ENCODE measurements at places on chromosomes 3 and 15. TPM values are rescaled to one million over a fixed set of nuclear protein-coding genes. Genes with fewer than 3 reads are reported as not detected.
A peak's percentile ranks its signal among the peaks of the same experiment; 100 is the strongest.

DNA sequence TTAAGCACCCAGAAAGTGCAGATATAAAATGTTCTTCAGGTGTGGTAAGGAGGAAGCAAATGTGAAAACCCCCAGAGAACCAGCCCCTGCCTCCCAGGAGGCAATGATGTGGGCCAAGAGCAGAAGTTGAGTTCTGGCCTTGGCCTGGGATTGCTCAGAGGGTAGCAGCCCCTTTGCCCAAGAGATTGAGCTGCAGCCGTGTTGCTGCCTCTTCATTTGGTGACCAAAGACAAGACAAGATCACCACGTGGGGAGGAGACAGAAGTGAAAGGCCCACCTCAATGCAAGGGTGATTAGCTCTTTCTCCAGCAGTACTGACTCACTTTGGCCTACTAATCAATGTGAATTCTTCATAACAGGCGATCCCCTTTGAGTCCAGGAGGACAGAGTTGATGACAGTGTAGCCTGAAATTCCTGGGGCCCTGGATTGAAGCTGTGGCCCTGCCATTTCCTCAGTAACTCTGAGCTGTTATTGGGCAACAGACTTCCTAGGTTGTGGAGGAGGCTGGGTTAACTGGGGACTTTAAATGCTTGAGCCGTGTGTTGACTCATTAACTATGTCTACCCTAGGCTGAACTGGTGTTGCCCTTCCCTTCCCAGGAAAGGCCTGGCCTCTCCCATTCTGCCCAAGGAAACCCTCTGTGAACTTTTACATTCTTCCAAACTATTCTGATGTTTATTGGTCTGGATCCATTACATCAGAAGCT lies 86.5 kb downstream of the ST6GAL1 start:
- peak; percentile 92 for DNase-seq

Gene DNAJB8
- polyA plus RNA-seq, result not detected

Gene FBXL22
- polyA plus RNA-seq, result 0.13 TPM

Gene BOC
- polyA plus RNA-seq, result 0.10 TPM

GRCh38 chr15:56886363-56886931 lies 32.0 kb upstream of the TCF12 start:
- no peak for DNase-seq

GRCh38 chr15:31483053-31483985 lies 156.7 kb downstream of the KLF13 start:
- DNase-seq, result no peak

Gene CIDEC
- 0.14 TPM for polyA plus RNA-seq

- peak; percentile 7 for DNase-seq
Measured at GRCh38 chr15:90598031-90598577, 68.4 kb downstream of the CRTC3 start.

DNA sequence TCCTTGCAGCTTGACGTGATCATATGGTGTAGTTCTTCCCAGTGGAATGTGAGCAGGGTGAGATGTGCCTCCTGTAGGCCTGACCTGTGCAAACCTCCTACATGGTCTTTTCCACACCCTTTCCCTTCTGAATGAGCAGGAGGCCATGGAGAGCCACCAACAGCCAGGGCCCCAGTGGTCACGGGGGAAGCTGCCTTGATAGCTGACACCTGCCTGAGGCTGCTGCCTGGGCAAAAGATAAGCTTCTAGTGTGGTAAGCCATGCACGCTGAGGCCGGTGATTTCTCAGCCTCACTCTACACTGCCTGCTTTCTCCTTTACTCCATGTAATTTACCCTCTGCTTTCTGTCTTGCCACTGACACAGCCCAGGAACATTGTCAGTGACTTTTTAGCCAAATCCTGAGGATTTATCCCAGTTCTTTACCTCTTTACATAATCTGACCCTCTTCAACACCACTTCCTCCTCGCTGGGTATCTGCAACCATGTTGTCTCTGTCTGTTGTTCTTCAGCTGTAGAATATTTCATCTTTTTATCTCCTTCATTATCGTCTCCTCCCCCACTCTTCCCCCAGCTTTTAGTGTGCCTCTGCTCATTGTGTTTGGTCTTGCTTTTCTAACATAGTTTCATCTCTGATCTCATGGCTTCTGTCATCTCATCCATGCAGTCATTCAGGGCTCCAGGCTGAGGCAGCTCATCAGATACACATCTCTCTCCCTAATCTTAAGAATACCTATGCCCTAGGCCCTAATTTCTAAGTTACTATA lies 11.2 kb upstream of the KBTBD12 start:
- no peak for DNase-seq

- peak; percentile 43 for DNase-seq
Measured at GRCh38 chr3:177673112-177673914, 476.0 kb upstream of the TBL1XR1 start.

DNA sequence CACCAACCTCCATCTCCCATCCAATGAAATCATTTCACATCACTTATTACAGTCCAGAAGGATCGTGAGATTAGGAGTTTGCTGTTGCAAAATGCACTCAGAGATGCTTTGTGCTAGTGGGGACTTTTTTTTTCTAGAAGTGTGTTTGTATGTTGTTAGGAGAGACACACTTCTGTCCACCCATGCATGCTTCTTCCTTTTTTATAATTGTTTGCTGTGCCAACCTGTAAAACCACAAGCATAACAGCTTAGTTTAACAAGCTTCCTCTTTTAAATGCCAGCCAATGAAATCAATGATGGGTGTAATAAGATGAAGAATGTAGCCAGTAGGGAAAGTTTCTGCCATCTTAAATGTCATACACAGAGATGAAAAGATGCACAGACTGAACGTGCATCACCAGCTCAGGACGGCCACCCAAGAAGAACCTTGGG lies 305.6 kb upstream of the STT3B start:
- no peak for DNase-seq

Gene B3GALNT1
- polyA plus RNA-seq, result 19.4 TPM

DNA sequence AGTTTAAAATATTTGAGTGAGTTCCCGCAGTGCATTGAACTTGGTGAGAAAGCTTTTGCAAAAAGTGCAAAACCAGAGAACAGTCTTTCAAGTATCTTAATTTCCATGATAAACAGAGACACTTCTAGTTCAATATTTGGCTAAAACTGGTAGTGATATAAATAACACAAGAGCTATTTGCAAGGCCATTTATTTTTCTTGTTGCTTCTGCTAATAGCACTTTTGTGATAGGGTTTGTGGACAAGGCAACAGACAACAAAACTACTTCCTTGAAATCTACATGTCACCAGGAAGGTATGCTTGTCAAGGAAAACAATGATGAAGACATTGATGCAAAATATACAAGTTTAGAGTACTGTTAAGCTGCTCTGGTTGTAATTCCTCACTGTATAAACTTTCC lies 1225.1 kb downstream of the OTOL1 start:
- DNase-seq, result no peak

DNA sequence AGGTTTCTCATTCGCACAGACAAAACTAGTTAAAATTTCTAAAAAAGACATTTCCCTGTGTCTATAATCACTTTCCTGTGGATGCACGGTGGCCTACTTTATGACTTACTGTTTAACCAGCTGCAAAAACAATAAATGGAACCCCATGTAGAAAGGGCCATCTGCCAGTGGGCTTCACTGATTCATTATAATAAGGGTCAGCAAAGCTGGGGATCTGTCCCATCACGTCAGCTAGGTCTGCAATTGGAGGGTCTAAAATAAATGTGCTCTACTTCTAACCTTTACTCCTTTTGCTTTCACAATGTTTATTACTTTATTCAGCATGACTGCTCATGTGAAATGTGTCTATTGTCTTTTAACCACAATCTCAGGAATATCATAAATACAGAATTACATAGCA lies 43.1 kb upstream of the NMD3 start:
- no peak for DNase-seq

DNA sequence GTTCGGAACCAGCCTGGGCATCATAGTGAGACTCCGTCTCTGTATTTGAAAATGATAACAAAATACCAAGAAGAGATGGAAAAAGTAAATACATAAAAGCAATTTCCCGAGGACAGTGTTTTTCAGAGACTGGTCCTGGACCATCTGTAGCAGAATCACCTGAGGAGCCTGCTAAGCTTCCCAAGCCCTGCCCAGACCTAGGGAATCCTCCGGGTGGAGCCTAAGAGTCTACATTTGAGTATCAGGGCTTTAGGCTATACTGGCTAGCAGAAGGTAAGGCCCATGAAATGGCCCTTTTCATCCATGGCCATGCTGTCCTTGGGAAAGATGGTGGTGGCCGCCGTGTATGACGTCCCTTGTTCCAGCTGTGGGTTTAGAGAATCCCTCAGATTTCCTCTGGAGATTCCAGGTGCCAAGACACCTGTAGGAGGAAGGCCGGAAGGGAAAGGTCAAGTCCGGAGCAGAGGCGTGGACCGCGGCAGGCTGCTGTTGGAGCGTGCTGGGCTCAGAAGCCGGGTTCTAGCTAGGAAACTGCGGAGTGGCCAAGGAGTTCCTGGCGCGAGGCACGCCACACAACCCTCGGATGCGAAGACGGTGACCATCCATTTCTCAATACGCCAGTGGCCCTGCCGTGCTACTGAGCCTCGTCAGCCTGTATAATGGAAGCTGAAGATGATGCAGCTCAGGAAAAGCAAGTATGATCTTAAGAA lies 50.9 kb downstream of the TMEM44 start:
- no peak for DNase-seq

Gene EBLN2
- 2.5 TPM for polyA plus RNA-seq

GRCh38 chr15:101625184-101625583 lies 27.0 kb downstream of the TM2D3 start:
- DNase-seq, result no peak

Gene SEMA6D
- 16.4 TPM for polyA plus RNA-seq

- no peak for DNase-seq
Measured at GRCh38 chr15:29031502-29032228, 145.9 kb downstream of the APBA2 start.

Gene TLE3
- polyA plus RNA-seq, result 40.5 TPM

Gene RSRC1
- polyA plus RNA-seq, result 1.2 TPM

GRCh38 chr3:76222201-76222600 lies 436.9 kb upstream of the ZNF717 start:
- no peak for DNase-seq

GRCh38 chr15:99425657-99426301 lies 140.0 kb upstream of the MEF2A start:
- peak; percentile 49 for DNase-seq

DNA sequence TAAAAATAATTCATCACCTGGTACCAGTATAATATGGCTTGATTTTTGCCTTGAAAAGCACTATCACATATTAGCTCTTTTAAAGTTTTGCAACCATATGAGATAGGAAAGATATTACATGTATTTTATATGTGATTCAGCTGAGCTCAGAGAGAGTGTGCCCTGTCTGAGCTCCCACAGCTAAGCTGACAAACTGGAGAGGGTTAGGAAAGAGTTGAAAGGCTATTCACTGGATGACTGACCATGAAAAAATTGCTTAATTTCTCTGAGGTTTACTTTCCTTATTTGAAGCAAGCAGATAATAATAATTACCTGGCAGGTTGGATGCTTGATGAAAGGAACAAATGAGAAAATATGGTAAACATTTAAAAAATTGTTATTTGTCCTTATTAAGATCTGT lies 97.4 kb upstream of the CCDC80 start:
- no peak for DNase-seq

DNA sequence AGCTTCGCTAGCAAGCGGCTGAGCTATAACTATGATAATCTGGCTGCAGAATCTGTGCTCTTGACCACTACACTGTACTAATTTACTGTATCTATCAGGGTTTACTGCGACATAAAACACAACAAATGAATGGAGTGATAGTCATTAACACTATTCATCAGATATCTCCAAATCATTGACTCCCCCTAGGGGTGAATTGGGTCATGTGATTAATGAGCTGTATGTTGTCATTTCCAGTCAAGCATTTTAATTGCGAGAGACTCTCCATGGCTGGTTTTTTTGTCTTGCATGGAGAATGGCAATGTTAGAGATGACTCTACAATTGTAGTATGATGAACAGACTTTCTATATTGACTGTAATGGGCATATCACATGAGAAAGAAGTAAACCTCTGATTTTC lies 10.5 kb upstream of the TM4SF18 start:
- DNase-seq, result no peak

Gene SKOR1
- polyA plus RNA-seq, result 0.06 TPM

DNA sequence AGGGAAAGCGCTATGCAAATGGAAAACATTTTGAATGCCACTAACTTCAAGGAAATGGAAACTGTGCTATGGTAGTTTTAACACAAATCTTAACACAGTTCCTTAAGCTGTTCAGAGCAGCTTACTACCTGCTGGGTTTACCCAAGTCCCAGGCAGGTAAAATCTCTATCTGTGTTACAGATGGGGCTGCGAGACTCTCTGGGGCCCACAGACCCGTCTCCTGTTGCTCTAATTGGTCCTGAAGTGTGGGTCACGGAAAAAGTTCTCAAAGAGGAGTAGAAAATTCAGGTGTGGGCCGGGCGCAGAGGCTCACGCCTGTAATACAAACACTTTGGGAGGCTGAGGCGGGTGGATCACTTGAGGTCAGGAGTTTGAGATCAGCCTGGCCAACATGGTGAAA lies 16.9 kb upstream of the ZFYVE19 start:
- no peak for DNase-seq

Gene FGF7
- polyA plus RNA-seq, result not detected

Gene GTF2E1
- polyA plus RNA-seq, result 7.3 TPM

DNA sequence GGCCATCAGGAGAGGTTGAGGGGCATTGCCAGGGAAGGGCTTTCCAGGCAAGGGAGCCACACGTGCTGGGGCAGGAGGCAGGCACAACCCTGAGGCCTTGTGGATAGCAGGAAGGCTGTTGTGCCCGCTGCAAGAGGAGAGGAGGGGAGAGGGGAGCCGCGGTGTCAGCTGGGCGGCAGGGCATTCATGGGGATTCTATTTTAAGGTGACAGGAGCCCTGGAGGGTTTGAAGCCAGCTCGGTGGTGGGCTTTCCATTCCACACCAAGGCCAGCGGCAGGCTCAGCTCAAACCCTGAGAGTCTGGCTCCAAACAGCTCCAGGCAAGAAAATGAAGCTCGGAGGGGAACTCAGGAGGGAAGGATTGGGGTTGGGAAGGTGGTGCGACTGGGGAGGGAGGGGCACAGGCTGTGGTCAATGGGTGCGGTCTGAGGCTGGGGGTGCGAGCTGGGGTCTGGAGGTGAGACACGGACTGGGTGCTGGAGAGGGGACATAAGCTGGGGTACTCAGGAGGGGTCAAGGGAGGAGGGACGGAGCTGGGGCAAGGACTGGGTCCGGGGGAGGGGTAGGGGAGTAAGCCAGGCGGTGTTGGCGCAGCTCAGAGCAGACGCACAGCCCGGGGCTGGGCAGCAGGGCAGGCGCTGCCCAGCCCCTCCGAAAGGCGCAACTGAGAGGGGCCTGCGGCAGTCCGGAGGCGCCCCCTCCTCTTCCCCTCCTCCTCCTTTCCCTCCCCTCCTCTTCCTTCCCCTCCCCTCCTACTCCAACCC lies 43.4 kb downstream of the TPRA1 start:
- DNase-seq, result no peak

Gene CCDC54
- not detected for polyA plus RNA-seq

DNA sequence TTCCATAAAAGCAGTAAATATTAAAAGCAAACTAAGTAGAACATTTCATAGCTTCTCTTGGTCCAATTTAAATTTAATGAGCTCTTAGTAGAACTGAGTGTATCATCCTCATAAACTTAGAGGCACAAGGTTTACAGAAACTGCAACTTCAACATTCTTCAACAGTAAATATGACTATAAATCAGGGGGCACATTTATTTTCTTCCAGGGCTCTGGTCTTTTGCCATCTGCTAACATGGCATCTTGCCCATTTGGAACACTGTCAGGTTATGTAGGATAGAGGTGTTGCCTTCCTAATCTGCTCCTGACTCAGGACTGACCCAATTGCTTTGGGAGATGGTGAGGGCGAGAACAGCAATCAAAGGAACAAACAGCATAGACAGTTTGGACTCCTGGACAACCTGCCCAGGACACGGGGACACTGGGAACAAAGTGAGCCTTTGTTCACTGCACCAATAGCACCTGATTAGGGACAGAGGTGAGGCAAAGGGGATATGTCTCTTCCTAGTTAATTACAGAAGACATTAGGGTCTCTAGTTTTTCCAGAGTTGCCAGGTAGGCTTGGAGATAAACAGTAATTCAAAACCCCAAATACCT lies 610.2 kb upstream of the ROBO2 start:
- DNase-seq, result no peak

Gene EPHA3
- polyA plus RNA-seq, result not detected

Data from endothelial cell of umbilical vein (primary cell).